ELF-1 (cell line): ENCODE measurements at places on chromosomes 16 and 17.

- peak; percentile 61 for DNase-seq
These were observed 1.1 kb upstream of the TRPV3 start for GRCh38 chr17:3558603-3559269.

- DNase-seq, result no peak
These were observed 13.8 kb downstream of the CASKIN2 start for GRCh38 chr17:75501378-75502071.

DNA sequence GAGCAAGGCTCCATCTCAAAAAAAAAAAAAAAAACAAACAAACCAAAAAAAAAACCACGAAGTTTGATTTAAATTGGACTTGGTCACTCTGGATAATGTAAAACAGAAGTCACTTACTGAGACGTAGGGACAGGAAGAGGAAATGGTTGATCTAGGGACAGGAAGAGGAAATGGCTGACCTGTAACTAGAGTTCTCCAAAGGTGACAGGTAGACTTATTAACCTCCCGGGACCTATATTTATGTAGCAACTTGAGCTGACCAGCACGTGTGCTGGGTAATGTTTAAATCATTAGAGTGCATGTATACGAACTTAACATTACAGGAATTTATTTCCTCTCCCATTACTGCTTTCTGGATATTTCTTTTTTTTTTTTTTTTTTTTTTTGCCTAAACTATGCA is 81.5 kb upstream of the DHX40 start:
- no peak for DNase-seq

- DNase-seq, result peak; percentile 16
These were observed 4.7 kb upstream of the DDX19A start for GRCh38 chr16:70342016-70342415.

- peak; percentile 55 for DNase-seq
These were observed 38.1 kb downstream of the SOST start for GRCh38 chr17:43720311-43721060.

GRCh38 chr16:84532291-84532724 is 27.8 kb upstream of the MEAK7 start:
- DNase-seq, result peak; percentile 94

DNA sequence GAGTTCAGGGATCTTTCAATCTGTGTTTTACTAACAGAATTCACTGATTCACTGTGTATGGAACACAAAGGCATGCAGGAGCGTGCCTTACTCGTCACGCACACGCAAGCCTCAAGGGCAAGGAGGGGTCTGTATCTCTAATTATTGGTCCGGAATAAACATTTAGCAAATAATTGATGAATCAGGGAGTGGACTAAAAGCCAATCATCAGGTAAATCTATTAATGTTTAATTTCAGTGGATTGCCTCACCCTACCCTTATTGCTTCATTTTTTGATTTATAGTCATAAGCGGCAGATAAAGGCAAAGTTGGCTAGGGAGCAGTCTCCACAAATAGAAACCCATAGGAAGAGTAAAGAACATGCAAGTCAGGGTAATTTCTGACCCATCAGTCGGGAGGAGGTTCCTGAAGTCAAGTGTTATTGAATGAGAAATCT is 7.4 kb upstream of the HSD17B2 start:
- no peak for DNase-seq

DNA sequence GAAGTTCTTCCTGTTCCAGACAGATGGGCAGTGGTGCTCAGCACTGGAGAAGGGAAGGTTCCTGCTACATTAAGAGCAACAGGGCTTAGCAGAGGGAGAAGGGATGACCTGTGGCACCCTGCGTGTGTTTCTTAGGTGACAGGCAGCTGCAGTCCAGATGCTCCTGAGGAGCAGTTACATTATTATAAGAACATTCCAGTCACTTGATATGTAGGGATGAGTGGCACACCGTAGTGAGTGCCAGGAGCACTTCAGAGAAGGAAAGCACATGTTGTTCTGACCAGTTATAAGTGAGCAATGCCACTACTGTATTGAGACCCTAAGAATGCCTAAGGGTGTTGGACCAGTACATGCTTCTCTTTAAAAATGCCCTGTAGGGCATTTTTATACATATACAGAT is 39.9 kb upstream of the MRC2 start:
- no peak for DNase-seq

DNA sequence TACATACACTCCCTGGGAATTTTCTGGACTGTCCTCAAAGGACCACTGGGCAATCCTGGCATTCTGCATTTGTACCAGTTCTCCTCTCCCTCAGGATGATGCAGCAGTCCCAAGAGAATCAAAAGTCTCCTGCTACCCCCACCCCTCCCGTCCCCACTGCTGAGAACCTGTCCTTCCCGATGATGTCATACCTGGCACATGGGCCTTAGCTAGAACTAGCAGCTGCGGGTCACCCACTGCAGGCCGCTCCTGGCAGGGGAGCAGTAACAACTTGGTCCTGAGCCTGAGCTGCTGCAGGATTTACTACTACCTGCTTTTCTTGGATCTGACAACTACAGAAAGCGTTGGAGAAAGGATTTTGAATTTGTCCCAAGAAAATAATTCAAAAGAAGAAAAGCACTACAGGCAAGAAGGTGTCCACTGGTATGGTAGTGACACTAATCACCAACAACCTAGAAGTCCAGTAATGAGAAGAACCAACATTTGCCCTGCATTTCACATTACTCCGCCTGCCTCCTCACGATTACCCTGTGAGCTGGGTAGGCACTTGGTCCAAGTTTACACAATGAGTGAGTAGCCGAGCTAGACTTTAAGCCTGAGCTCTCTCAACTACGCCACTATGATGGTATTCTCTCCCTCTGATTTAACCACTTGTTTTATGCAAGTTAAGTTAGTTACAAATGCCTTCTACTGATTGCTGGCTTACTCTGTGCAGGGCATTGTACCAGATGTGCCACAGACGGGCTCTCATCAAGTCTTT is 55.3 kb upstream of the ETV4 start:
- DNase-seq, result no peak

- DNase-seq, result no peak
These were observed 20.1 kb downstream of the SLC39A11 start for GRCh38 chr17:73072219-73072962.

- no peak for DNase-seq
These were observed 90.9 kb downstream of the GOSR1 start for GRCh38 chr17:30568117-30568430.

- DNase-seq, result no peak
These were observed 64.3 kb downstream of the TUBD1 start for GRCh38 chr17:59828478-59828760.

DNA sequence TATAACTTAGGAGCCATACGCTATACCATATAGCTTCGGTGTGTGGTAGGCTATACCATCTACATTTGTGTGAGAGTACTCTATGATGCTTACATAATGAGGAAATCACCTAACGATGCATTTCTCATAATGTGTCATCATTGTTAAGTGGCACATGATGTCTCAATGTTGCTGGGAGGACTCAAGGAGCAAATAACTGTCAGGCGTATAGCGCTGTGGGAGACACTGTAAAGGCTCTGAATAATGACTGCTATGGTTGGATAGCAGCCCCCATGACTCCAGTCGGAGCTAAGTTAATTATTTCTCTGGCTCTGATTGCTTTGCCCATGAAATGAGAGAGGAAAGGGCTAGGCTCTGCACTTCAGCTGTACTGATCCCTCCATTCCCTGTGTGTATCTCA is 197.2 kb downstream of the RGS9 start:
- DNase-seq, result no peak

DNA sequence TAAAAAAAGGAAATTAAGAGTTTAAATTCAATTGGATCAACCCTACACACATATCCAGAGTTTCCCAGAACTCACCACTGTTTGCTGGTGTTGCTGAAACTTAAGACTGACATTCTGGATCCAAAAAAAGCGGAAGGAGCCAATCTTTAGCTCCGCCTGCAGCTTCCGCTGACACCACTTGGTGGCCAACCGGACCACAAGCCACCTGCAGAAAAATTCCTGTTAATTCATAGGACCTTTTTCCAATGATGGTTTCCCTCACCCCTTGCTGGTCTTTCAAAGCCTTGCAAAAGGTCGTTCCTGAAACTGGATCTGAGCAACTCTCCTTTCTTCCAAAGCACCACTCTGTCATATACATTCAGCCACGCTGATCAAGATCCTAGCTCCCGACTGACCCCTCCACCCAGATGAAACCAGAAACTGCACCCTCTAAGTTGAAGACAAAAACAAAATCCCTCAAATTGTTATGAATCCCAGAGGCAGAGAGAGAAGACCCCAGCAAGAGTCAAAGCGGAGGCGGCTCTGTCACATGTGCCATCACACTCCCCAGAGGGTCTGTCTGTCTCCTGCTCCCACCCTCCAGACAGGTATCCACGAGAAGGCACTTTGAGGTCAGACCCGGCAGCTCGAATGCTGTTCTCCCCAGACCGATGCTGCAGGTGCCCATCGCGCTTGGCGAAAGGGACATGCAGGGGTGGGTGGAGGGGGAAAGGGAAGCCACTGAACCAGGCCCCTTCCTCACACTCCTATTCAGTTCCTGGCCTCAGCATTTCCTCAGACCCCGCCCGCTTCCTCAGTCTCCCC is 773 bp downstream of the BLTP2 start:
- peak; percentile 48 for DNase-seq

DNA sequence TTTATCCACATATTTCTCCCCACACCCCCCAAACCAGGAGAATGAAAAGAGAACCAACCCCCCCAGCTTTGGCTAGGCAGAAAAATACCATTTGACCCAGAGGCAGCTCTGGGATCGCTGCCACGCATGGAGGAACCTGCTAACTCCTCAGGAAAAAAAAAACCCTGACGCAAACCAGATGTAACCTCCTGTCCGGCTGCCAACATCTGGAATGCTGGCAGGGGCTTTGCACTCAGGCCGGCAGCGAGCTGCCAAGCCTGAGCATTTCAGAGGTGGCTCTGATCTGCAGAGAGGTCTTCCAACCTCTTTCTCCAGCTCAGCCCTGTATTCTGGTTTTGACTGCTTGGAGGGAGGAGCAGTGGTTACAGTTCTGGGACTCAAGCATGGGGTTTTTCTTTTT is 8.2 kb downstream of the IGFBP4 start:
- DNase-seq, result no peak

DNA sequence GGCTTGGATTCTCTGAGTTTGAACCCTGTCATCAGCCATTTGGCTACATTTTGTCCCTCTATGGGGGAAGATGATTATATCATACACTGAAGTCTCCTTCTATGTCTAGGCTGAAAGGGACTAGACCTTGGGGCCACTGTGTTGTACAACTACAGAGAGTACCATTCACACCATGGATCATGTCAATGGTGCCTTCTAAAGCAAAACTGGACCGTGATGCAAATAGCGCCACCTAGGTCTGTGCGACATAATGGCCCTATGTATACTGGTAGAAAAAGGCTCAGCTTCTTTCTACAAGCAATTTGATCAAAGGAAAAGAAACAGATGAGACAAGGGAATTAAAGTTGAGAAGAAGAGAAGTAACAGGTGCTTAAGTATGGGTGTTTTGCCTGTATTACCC is 100.7 kb downstream of the LYRM1 start:
- DNase-seq, result peak; percentile 22

DNA sequence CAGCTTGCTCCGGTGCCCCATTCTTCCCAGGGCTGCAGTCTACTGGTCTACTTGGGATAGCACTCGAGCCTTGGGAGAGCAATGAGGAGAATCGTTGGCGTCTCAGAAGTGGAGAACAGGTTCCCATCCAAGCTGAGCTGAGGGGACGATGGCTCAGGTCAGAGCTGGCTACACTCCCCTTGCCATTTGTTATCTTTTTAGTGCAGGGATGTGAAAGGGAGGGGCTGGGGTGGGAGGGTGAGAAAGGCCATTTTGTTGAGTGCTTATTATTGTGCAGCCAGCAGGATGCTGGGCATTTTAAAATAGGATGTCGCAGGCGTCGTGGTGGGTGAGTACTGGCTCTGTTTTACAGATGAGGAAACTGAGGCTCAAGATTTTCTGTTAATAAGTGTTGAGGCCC is 410.8 kb downstream of the SNX29 start:
- no peak for DNase-seq

GRCh38 chr17:28476076-28476865 is 2.8 kb downstream of the SLC13A2 start:
- no peak for DNase-seq

DNA sequence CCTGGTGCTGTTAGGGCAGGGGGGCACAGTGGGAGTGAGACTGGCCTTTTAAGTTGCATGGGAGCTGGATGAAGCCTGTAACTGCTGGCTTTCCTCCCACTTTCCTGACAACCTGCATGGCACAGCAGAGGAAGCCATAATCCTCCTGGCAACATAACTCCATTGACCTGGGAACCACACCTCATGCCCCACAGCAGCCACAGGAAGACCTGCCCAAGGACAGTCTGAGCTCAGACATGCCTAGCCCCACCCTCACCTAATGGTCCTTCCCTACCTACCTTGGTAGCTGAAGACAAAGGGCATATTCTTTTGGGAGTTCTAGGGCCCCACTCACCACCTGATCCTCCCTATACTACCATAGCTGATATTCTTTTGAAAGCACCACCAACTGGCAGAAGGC is 482.2 kb upstream of the TOM1L1 start:
- no peak for DNase-seq
